ENCODE measurements at places on chromosomes 1 and 21.

DNA sequence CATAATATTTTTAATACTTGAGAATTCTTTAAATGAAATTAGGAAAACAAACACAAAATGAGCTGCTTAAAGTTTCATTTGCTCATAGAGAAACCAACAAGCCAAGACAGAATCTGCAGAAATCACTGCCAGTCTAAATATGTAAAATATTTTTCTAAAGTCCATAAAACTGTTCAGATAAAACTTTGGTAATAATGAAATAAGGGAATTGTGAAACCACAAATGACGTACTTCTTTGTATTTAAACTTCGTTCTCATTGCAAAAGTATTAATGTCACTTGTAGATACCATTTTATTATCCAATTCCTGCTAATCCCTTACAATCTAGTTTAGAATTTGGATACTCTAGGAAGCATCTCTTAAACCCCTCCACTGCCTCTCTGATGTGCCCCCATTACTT, 234.5 kb upstream of the NEGR1 start:
- DNase-seq, result no peak

DNA sequence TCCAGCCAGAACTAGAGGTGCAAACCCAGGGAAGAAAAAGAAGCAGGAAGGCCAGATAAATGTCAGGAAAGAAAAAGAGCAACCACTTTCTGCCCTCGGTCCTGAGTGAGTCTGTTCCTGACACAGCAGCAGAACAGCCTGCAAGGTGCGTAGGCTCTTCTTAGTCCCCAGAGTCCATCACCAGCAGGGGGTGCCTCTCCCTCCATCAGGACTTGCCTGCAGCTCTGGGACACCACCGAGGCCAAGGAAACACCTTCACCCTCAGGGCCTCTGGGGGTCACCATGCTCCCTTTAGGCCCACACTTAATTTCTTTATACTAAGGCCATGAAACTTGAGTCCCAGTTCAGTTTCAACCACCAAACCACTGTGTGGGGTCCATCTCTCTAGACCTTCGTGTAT, 43.7 kb upstream of the NFASC start:
- DNase-seq, result peak; percentile 57

- no peak for DNase-seq
Observed at GRCh38 chr1:28132171-28133167, 44.0 kb downstream of the PTAFR start.

DNA sequence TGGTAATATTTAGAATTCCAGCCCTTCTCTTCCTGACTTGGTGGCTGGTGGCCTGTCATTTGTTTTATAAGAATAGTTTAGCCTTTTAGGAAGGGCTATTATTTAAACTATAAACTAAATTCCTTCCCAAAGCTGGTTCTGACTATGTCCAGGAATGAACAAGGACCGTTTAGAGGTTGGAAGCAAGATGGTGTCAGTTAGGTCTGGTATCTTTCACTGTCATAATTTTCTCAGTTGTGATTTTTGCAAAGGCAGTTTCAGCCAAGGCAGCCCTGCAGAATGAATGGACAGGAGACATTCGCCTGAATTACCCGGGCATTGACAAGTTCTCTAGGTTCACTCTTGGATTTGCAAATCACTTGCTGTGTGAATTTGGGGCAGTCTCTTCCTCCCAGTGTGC, 67.2 kb downstream of the TLR5 start:
- DNase-seq, result no peak

DNA sequence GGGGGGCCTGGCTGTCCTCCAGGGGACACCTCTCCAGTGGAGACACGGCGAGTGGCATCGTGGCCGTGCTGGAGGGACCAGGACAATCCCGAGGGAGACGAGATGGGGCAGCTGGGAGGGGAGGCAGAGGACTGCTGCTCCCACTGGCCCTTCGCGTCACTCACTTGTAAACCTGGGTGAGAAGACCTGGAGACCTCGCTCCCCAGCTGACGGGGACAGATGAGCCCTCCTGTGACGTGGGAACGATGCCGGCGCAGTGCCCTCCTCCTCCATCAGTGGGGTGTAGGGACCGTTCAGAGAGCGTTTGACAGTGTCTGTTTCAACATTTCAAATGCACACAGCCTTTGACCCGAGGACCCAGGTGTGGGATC, 4.6 kb downstream of the SPATC1L start:
- no peak for DNase-seq

DNA sequence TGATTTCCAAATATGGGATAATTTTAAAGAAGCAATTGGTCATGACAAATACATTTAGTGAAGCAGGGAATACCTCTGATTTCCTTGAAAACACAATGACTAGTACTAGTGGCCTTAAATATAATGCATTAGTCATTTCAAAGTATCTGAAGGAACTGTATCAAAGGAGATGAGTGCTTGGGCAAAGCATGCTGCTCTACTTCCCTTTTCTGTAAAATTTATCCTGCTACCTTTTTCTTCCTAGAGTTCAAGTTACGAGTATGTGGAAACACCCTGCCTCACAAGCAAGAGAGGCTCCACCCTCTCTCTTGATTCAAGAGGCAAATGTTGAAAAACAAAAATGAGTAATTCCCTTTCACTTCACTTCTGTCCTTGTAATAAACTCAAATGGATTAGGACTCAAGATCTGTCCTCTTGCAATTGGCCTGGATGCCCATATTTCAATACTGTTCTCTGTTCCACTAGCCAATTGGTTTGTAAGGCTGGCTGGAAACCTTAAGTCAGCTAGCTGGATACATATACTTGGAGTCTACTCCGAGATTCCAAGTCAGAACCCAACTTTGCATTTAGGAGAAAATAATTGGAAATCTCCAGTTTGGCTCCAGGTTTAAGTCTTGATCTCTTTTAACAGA, 92.5 kb downstream of the CDC42BPA start:
- no peak for DNase-seq

DNA sequence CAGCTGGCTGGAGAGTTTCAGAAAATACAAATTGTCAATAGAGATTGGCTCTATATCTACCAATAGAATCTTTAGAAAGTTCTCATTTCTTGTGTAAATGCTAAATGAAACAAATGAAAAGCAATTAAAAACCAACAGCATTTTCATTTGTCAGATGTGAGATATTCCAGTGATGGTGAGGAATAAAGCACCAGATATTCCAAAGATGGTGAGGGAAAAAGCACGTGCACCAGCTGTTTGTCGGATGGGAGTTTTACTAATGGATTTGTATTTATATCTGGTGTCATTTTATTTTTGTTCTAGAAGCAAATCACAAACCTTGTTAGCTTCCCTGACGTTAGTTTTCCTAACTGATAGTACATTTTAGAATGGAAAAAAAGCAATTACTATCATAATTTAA, 188.8 kb downstream of the PCP4 start:
- no peak for DNase-seq

DNA sequence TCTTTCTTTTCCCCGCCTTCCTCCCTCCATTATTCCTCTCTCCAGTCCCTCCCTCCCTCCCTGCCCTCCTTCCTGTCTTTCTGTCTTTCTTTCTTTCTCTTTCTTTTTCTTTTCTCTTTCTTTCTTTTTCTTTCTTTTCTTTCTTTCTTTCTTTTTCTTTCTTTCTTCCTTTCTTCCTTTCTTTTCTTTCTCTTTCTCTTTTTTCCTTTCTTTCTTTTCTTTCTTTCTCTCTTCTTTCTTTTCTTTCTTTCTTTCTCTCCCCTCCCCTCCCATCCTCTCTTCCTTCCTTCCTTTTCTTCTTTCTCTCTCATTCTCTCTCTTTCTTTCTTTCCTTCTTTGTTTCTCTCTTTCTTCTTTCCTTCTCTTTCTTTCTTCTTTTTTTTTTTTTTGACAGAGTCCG, 402.2 kb upstream of the PLXNA2 start:
- no peak for DNase-seq

GRCh38 chr1:29398431-29398830, 162.1 kb downstream of the PTPRU start:
- DNase-seq, result no peak

DNA sequence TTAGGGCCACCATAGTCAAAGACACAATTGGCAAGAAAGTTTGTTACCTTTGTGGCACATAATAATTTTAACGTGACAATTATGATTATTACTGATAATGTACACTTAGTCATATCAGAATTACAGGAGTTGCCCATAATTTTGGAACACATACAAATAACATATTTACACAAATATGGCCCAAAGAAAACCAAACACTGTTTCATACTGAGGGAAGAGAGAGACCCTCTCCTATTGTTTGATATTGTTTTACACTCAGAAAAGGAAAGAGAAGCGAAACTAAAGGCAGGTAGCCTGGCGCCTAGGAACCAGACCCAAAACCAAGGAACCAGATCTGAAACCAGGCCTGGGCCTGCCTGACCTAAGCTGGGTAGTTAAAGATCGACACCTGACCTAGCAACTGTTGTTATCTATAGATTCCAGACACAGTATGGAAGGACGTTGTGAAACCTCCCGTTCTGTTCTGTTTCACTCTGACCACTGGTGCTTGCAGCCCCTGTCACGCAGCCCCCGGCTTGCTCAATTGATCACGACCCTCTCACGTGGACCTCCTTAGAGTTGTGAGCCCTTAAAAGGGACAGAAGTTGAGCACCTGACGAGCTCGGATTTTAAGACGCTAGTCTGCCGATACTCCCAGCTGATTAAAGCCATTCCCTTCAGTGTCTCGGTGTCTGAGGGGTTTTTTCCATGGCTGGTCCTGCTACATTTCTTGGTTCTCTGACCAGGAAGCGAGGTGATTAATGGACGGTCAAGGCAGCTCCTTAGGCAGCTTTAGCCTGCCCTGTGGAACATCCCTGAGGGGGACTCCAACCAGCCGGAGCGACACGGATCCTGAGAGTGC, 27.9 kb downstream of the C1orf115 start:
- no peak for DNase-seq

DNA sequence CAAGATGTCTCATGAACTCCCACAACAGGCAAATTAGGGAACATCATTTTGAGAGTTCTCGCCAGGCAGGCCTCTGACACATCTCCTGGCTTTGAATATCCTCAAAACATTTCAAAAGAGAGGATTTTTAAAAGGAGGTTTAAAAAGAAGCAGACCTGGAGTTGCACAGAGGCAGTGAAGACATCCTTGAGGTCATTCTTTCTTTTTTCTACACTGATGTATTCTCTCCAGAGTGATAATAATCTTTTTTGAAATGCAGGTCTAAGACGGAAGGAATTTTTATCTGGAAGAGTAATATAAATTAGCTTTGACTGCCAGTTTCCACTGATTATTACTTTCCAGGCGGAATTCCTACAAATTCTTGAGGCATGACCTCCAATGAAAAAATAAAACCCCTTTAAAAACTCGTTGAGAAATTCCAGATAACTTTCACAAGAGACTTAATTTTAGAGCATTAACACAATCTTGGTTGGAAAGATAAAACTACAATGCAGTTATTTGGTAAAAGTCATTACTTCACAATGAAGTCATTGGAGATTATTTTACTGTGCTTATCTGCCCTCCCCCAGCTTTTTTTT, 125.0 kb downstream of the LYPLAL1 start:
- no peak for DNase-seq

GRCh38 chr1:96481409-96481808, 240.2 kb upstream of the PTBP2 start:
- no peak for DNase-seq

GRCh38 chr1:114384922-114385321, 126.1 kb downstream of the TRIM33 start:
- DNase-seq, result peak; percentile 26

DNA sequence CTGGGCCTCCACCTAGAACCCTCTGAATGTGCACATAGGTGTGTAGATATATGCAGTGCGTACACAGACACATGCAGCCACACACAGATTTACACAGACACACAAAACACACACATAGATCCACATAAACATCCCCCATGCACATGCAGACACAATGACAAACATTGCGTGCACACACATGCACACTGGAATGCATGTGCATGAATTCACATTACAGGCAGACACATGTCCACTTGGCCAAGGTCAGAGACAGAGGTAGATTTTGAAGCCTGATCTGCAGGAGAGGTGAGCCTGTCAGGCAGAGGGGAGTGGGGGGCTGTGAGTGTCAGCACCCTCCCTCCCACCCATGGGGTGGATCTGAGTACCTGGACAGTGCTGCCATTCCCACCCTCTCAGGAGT, 338.5 kb downstream of the PTPRU start:
- DNase-seq, result no peak

DNA sequence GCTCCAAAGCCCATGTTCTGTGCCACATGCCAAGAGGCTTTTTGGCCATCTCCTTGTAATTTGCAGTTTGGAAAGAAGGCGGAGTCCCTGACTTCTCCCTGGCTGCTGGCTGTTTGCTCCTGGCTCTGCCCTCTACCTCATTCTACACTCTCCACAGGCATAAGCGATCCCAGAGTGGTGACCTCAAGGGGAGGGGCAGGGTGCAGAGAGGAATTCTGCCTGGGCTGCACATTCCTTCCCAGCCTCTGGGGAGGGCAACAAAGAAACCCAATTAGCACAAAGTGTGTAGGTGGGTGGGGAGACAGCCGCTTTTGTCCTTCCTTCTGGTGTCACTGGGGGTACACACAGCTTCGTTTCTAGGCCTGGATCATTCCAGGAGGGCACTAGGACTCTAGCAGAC, 95.3 kb downstream of the HIVEP3 start:
- DNase-seq, result no peak

DNA sequence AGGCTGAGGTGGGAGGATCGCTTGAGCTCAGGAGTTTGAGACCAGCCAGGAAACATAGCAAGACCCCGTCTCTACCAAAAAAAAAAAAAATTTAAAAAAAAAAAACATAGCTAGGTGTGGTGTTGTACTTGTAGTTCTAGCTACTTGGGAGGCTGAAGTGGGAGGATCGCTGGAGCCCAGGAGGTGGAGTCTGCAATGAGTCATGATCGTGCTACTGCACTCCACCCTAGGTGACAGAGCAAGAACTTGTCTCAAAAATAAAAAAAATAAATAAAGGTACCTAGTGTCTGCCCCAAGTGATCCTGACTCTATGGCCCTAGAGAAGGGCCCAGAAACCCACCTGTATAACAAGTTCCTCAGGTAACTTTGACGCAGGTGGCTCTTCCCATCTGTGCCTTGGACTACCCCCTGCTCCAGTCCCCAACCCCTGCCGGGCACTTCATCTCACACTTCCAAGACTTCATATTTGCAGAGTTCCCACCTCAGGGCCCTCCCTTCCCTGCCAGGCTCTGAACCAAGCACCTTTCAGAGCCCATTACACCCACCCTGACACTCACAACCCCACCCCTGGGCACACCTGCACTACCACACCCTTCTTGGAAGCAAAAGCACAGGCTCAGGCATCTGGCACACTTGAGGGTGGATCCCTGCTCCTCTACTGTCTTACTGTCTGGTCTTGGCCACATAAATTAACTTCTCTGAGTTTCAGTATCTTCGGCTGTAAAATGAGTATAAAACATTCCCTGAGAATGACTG, 80.2 kb upstream of the KLHDC7A start:
- DNase-seq, result no peak

GRCh38 chr1:228510101-228510802, 23.1 kb downstream of the RNF187 start:
- peak; percentile 72 for DNase-seq

DNA sequence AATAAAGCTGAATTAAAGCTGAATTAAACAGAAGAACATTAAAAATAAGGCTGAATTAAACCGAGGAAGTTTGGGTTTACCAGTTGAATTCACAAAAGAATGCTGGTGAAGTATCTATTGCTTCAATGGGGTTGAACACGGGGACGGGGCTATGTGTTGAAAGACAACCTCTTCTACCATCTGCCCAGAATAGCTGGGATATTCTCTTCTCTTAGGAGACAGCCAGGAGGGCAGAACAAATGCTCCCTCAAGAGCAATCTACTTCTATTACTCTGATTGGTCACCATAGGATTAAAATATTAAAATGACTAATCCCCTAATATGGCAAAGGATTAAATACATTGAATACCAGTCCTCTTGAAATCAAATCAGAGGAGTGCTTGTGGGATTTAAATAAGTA, 68.4 kb downstream of the LPGAT1 start:
- no peak for DNase-seq

Measured in erythroblast (primary cell).